Activated CD4-positive, alpha-beta T cell treated with anti-CD3 and anti-CD28 coated beads for 4 hours (primary cell): ENCODE measurements at places on chromosomes 11 and 22.

DNA sequence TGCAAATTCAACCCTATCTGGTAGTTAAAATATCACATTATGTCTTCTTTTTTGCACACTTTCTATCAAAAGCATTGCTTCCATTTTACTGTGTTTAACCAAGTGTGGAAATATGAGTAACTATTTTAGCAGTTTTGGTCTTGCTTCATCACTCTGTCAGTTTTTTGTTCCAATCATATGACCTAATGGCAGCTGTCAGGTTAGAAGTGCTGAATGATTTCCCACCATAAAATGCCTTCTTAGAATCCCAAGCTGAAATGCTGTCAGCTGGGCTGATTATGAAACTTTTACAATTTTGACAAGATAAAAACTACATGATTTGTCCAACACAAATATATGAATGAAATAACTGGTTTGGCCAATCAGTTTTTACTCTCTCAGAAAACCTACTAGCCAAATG is 1654.6 kb upstream of the RAG2 start:
- DNase-seq, result no peak

DNA sequence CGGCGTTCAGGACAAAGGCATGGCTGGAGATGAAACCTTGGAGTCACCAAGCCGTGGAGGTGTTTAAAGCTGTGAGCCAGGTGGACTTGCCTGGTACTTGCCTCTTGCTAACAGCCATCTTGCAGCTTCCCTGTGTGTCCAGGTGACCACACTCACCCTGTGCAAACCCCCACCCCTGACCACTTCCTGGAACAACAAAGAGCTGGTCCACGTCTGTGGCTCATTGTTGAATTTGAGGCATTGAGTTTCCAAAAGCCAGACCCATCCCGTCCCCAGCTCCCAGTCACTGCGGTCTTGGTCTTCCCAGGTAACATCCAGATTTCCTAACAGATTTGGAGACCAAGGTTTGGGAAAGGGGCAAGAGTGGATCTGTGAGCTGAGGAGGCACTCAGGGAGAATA is 18.5 kb downstream of the DHCR7 start:
- DNase-seq, result no peak

GRCh38 chr11:125429174-125429707 is 66.8 kb downstream of the FEZ1 start:
- peak; percentile 42 for DNase-seq

DNA sequence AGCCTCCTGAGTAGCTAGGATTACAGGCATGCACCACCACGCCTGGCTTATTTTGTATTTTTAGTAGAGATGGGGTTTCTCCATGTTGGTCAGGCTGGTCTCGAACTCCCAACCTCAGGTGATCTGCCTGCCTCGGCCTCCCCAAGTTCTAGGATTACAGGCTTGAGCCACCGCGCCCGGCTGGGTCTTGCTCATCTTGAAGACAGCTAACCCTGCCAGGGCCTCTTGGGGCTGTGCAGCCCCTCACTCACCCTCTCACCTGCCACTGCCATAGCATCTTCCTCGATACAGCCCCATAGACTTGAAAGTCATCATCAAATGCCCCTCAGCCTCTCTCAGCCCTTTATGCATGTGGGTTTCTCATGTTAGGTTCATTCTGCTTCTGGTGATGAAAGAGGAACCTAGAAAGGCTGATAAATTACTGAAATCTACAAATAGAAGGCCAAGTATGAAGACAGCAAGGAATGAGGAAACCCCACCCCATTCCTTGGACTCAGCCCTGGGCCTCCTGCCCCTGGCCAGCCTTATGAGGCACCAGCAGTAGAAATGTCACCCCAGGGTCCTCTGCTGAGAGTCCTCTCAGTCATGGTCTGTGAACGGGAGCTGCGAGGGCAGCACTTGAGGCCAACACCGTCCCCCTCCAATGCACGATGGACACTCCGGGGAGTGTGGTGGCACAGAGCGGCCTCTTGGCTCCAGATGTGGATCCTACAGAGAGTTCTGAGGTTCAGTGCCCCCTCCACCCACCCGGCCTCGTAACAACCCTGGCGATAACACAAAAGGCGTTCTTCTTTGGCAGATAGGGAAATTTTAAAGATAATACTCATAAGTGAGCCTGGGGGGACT is 24.8 kb downstream of the SCGB1A1 start:
- no peak for DNase-seq

DNA sequence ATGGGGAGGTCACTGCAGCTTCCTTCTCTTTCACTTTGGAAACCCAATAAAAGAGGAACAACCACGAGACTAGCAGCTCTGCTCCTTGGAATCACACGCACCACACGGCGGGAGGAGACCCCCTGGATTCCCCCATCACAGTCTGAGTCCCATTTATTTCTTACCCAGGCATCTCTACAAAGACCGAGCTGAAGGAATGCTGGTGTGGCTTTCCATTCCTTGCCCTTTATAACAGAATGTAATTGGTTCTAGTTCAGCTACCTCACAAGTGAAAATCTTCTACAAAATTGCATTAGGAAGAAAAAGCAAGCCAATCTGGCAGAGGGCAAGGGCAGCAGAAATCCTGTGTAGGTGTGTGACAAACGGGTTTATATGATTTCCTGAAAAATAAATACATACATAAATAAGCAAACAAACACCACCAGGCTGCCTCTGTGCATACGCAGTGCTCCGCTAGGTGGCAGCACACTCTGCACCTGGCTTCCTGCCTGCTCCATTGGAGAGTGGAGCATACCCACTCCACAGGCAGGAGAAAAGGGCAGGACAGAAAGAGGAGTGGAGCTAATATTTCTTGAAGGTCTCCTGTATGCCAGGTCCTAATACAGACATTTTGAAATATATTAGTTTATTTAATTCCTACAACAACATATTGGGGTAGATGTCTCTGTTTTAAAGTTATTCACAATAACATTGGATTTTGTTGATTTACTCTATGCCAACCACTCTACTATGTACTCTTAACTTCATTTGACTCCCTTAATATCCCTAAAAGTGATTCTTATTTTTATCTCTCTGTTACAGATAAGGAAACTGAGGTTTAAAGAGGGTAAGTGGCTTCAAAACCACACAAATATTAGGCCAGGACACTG is 673.1 kb downstream of the KCNA4 start:
- DNase-seq, result peak; percentile 1

DNA sequence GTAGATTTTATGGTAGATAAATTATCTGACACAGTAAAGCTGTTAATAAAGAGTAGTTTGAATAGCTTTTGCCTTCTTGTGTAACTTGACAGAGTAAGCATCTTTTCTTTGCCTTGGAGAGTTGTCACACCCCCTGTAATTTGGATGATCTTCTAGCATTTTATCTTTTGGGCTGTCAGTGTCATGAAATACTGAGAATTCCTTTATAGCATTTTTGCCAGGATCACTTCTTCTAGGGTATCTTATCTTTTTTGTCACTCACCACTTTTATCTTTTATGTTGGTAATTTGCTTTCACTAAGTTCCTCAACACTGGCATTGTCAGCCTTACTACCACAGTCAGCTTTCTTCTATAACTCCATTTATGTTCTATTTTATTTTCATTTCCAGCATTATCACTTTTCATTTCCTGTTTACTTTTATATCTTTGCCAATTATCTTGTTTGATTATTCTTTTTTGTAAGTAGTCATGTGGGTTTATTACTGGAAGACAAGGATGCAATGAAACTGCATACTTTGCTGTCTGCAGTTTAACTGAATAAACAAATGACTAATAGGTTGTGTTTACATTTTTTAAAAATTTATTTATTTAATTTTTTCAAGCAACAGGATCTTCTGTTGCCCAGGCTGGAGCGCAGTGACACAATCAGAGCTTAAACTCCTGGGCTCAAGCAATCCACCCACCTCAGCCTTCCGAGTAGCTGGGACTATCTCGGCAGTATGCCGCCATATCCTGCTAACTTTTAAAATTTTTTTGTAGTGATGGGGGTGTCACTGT is 28.1 kb upstream of the ACAT1 start:
- no peak for DNase-seq

GRCh38 chr11:16897470-16898061 is 116.6 kb downstream of the PLEKHA7 start:
- DNase-seq, result no peak

GRCh38 chr22:30605449-30606110 is 1.4 kb upstream of the TCN2 start:
- peak; percentile 34 for DNase-seq

- no peak for DNase-seq
Measured at GRCh38 chr11:34445956-34446355, 7.2 kb downstream of the CAT start.

GRCh38 chr22:19961868-19962245 is 20.2 kb upstream of the TXNRD2 start:
- DNase-seq, result no peak

- DNase-seq, result no peak
Measured at GRCh38 chr11:57646194-57646798, 3.4 kb downstream of the YPEL4 start.

DNA sequence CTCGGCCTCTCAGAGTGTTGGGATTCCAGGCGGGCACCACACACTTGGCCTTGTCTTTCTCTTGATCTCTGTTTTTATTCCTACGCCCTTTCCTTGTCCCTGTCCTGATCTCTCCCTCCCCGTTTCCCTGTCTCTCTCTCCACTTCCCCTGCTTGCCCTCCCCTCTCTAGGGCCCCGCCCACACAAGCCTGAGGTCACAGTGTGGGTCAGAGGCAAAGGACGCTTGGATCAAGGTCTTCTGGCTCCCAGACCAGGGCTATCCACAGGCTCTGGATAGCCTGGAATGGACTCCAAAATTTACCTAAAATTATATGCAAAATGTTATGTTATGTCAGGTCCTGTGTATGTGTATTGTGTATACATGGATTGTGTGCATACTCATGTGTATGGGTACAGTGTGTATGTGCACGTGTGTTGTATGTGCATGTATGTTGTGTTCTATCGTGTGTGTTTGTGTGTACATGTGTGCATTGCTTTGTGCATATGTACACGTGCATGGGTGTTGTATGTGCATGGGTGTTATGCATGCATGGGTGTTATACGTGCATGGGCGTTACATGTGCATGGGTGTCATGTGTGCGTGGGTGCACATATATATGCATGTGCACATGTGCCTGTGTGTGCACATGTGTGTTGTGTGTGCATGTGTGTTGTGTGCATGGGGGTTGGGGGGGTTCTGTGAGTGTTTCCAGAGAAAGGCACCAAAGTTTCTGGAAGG is 38.3 kb downstream of the TP53I11 start:
- DNase-seq, result no peak

DNA sequence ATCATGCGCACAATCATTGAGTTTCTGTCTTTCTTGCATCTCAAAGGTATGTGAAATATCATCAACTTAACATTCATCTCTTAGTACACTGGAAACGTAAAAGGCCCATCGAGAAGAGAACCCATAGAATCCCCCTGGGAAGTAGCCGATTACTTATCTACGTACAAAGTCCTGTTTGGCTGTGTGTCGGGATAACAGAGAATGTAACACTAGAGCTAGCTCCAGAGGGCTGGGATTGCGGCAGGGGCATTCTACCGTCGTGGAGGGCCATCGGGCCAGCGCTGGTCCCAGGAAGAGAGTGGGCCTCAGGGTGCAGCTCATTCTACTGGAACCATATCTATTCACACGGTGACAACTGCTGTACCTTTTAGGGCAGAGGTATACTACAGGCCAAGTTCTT is 4.5 kb downstream of the GAL start:
- no peak for DNase-seq

DNA sequence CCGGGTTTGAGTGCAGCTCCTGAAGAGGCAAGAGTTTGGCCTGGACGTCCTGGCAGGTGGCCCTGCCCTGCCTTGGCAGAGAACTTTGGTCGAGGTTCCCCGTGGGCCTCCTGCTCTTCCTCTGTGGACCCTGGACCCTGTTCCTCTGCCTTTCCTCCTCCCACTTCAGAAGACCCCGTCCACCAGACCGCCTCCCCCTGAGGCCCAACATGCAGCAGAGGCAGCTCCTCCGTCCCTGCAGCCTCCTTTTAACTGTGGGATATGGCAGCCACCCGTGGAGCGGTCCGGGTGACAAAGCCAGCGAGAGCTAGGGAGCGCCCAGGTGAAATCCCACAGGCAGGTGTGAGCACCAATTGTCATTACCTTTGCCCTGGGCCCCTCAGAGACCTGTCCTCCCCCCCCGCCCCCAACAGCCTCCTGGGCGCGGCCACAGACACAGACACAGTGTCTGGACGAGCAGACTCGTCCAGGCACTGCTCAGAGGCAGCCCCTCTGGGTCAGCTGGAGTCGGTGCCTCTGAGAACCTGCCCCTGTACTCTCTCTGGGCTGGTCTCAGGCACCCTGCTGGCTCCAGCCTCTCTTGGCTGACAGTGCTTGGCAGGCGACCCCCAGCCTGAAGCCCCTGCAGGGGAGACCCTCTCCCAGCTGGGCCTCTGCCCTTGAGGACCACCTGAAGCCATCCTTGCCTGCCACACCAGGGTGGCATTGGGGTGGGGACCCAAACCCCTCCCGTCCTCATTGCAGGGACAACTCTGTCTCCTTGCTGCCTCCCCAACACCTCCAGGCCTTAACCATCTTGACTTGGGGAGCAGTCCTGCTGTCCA is 4.1 kb upstream of the PTDSS2 start:
- DNase-seq, result no peak

GRCh38 chr11:45704635-45705034 is 39.2 kb upstream of the CHST1 start:
- no peak for DNase-seq

DNA sequence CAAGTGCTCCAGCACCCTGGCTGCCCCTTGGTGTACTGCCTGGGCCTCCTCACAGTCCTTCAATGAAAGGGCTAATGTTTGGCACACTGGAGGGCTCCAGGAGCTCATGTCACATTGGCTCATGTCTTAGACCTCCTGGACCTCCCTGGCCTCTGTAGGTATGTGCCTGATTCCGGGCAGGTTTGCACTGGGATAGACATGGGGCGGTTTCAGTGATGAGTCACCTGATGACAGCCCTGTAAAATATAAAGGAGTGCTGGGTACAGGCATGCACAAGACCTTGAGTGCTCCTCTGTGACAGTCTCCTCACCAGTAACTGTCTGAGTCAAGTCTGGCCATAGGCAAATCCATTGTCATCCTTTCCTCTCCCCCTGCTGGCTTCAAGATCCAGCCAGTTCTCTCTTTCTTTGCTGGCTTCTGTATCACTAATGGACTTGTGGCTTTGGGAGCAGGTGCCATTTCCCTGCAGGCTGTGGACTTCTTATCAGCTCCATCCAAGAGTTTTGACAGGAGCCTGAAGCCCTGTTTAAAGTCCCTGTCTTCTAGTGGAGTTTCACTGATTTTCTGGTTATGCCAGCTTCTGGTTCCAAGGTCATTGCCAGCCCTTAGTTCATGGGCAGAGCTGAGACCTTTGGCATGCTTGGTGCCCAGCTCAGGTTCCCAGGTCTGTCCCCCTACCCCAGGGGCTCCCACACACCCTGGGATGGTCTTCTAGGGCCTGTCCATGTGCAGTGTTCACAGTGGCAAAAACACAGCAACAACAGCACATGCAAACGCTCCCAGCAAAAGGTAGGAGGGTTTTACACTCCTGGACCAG is 22.7 kb upstream of the P2RY2 start:
- no peak for DNase-seq

- DNase-seq, result no peak
Measured at GRCh38 chr11:117934526-117935307, 5.5 kb upstream of the TMPRSS13 start.

DNA sequence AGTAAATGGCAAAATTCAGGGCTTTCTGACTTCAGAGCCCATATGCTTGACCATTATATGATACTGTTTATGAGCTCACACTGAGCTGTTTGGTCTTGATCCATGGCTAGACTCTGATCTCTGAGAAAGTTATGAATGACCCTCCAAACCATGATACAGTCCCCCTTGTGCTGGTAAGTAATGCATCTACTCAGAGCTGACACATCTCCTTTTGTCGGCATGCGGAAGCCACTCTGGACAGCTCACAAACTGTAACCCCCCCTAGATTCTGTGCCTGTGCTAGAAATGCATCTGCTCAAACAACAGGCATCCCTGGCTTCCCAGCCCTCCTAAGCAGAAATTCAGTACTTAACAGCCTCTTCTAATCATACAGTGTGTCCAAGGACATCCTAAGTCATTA is 150.8 kb upstream of the RAG2 start:
- DNase-seq, result no peak
